ENCODE measurements at places on chromosomes 3 and 15.

DNA sequence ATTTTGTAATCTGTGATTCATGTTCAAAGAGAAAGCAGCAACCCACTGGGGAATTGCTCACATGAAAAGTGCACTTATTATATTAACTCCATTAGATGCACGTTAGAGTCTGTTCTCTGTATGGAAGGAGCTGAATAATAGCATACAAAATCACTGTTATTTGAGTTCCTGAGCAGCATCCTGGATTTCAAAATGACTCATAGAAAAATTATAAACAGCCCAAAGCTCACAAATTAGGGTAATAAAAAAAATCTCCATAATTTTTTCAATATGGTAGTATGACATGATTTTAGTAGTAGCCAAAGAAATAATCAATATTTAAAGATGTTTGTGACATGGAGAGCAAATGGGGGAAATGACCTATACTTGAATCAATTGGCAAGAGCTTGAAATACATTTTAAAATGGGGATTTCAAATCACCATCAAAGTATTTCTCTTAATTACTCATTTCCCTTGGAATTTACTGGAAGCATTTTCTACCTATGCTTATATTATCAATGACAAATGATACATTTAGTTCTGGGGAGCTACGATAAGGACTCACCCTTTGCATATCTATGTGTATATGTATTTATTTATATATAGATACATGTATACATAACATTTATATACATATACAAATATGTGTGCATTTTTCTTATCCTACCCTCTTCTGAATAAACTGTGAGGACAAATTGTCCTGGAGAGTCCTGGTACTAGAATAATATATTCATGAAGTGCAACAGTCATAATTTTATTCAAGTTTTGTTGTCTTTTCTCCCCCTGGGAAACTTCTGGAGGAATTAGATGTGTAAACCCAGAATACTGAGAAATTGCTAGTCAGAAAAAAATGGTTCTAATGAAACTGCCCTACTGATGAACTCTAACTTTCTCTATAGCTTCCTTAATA is 116.3 kb downstream of the RPL22L1 start:
- no peak for DNase-seq

DNA sequence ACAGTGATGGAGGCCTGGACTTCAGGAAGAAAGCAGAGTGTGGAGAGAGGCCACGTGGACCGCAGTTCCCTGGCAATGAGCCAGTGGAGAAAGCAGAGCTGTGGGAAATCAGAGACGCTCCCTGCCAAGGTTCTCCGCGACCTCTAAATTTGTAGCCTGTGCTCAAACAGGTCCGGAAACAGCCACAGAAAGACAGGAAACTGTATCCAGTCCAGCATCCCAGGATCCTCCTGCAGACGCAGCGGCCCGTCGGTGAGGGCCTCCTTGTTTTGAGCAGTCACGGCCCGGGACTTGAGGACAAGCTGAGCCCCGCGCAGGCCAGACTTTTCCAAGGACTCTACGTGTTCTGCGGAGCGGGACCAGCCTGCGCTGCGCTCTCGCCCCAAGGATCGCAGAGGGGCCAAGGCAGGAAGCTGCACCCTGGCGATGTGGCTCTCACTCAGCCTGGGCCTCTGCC is 22.3 kb downstream of the RPSA start:
- no peak for DNase-seq

GRCh38 chr15:81007428-81008064 is 6.8 kb downstream of the TLNRD1 start:
- no peak for DNase-seq

GRCh38 chr3:179391906-179392305 is 44.4 kb downstream of the MFN1 start:
- DNase-seq: no peak

- no peak for DNase-seq
Measured at GRCh38 chr3:110774496-110775265, 296.9 kb upstream of the NECTIN3 start.

- DNase-seq: no peak
Measured at GRCh38 chr15:41634072-41634626, 26.1 kb upstream of the MGA start.

DNA sequence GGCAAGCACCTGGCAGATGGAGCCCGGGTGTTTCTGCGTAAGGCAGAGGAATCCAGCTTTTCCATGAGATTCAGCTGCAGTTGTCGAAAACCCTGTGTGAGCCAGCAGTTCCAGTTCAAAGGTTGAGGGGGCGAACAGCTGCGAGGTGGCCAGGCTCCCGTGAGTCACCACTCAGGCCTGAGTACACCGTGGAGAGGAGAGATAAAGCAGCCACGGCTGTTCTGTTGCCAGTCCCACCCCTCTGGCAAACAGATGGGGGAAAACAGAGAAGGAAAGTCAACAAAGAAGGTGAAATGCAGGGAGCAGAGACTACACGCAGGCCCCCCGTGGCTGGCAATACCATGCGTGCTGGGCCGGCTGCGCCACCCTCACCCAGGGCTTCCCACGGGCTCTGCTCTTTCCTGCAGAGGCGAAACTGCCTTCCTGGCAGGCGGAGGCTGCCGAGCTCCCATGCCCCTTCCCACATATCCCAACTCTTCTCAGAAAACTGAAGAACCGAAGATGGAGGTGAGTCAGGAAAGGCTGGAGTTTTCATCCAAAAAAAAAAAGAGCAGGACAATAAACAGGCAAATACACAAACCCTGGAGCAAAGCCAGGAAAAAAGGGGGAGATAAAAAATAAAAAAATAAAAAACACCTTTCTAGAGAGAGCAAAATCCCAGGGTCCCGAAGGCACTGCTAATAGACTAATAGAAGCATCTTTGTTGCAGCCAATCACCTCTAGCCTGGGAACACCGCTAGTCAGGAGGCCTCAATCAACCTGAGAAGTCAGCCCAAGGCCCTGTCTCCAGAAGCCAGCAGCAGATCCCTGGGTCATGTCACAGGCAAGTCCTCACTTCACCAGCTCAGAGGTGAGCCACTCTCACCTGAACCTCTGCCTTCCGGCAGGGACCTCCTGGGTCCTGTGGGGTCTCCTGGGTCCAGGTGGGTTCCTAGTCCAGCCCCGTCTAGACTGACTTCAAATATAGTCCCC is 37.7 kb downstream of the FAM174B start:
- DNase-seq: peak; percentile 74

Data from sciatic nerve (tissue), 2 donors.